ENCODE measurements at places on chromosomes 1 and 21.

DNA sequence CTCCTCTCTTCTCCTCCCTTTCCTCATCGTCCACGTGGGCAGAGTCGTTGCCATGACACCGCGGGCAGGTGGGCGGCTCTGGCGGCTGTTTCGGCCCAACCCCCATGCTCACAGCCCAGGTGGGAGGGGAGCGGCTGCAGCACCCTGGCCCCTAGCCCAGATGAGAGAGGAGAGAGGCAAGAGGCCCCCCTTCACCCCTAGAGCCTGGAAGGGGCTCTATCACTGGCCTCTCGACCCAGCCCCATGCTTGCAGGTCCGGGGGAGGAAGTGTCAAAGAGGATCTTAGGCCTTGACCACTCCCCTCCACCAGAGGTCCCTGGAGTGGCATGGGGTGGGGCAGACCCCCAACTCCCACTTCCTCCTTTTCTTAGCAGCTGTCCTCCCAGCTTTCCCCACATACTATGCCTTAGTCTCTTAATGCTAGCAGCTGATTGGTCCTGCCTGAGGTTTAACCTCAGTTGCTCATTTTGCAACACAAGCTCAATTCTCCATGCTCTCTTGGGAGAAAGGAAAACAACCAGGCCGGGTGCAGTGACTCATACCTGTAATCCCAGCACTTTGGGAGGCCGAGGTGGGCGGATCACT is 10.4 kb downstream of the DLGAP3 start:
- DNase-seq, result no peak

- DNase-seq, result no peak
These were observed 32.2 kb downstream of the SLC30A7 start for GRCh38 chr1:100928128-100928527.

DNA sequence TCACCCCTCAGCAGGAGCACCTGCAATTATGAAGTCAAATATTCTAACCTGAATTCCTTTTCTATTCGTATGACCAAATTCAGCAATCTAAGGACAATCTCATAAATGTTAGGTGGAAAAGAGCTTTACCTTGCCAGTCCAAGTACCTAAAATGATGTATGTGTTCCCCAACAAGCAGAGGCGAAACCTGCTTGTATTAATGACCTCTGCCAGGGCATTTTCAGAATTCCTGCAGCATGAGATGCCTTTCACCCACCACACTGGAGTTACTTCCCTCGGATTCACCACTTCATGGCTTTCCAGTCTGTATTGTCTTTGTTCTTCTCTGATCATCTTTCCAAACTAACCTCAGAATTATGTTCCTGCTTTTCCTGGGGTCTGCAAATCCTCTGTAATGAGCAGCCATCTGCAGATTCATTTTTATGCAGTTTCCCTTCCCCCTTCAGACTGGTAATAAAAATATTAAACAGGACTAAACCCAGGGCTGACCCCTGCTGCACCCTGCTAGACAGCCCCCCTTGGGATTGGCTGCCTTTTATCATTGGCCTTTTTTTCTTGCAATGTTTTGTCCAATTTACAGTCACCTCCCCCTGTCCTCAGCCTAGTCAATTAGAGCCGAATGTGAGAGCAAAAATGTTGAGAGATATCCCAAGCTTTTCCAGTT is 26.6 kb upstream of the CASQ2 start:
- DNase-seq, result no peak

GRCh38 chr1:155241841-155242264 is 13.4 kb downstream of the ENTREP3 start:
- no peak for DNase-seq

- no peak for DNase-seq
These were observed 12.6 kb upstream of the RSPO1 start for GRCh38 chr1:37647281-37647680.
